ENCODE measurements at places on chromosomes 2 and 18.

DNA sequence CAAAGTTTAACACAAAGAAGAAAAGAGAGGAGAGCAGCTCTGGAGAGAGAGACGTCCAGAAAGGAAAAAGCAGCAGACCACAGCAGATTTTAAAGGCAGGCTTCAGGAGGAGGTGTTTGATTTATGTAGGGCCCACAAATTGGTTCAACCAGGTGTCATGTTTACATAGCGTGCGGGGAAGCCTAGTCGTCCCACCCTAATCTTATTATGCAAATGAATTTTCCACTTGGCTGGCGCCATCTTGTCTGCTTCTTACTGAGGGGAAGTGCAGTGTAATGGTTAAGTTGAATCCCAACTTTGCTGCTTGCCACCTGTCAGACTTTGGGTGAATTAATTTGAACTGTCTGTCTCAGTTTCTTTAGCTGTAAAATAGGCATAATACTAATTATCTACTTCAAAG lies 282.4 kb upstream of the CYRIA start:
- DNase-seq = no peak

DNA sequence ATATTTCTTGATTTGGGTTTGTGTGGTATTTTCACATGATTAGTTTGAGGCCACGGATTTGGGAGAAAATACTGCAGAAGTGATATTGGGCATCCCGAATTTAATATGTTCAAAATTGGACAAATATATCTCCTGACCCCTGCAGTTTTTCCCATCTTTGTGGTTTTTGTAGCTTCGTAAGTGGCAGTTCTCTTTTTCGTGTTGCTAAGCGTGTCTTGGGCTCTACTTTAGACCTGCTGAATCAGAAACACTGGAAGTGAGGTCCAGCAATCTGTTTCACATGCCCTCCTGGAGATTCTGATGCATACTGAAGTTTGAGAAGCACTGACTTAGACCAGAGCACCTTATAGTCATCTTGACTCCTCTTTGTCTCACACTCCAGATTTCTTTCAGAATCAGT lies 98.3 kb downstream of the EPB41L5 start:
- DNase-seq = no peak

- no peak for DNase-seq
Observed at GRCh38 chr18:64416990-64417389, 268.1 kb upstream of the LINC00305 start.

DNA sequence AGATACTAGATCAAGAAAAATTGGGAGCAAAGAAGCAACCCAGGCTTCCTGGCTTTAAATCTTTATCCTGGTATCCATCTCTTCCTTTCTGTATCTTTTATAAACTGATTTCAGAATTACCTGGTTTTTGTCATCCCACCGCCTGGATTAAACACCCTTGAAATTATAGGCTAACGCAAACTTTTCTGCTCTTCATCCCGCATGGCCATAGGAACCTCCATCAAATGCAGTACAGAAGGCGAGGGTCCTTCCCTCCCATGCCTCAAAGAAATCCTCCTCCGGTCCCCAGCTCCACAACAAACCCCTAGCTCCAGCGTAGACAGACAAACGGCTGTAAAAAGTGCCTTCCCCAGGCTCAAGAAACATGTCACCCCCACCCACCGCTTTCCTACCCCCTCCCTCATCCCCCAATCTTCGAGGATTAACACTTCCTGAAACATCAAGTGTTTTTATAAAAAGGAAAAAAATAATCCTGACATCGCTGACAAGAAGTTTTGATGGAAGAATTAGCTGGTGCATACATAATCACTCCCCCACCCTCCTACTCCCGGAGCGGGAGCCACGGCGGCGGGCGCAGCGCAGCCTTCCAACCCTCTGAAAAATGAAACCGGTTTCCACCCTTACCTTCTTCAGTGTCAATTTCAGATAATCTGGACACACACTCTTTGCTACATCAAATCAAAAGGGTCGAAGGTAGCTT lies 7.6 kb downstream of the DLX1 start:
- DNase-seq = no peak

DNA sequence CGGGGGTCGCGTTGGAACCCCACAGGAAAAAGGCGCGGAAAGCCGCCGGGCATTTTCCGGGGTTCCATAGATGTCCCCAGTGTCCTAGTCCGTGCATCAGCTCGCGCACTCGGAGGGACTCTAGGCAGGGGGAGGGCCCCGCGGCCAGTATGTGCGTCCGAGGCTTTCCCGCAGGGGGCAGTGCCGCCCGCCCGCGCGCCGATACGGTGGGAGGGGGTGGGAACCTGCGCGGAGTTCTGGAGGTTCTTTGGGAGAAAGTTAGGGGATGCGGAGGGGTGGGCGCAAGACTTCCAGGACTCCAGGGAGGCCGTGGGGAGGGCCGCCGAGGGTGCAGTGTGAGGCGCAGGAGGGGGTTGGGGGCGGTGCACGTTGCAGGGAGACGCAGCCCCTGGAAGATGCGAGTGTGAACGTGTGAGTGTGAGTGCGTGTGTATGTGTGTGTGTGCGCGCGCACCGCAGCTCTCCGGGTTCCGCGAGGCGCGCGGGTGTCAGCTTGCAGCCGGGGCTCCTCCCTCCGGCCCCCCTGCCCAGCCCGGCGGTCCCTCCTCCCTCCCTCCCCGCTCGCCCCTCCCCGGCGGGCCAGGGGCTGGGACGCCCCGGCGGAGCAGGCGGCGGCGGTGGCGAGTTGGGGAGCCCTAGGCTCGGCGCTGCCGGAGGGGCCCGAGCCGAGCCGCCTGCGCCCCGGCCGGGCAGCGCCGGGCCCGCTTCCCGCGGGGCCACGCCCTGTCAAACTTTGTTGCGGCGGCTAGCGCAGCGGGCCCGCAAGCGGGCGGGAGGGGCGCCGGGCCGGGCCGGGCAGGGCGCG lies at the start of gene TCF7L1:
TCF7L1 (plus strand) TSS at position 559 of the 804 bp plus-strand sequence. CDS start 293 bp downstream, outside the sequence.
- DNase-seq = peak; percentile 13

DNA sequence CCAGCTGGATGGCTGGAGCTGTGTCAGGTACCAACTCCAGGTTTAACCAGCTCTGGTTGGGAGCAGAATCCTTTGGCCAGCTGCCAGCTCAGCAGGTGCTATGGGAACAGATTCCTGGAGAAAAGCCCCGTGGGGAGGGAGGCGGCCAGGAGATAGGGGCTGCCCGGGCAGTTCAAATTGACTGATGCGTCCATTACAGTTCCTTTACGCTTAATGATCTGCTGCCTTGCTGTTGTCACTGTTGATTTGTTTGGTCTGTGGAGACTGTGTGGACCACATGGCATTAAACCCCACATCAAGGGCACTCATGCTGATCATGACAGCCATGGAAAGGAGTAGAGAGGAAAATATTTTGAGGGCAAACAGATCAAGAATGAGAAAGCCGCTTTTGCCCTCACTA lies 200.0 kb downstream of the TSN start:
- no peak for DNase-seq

DNA sequence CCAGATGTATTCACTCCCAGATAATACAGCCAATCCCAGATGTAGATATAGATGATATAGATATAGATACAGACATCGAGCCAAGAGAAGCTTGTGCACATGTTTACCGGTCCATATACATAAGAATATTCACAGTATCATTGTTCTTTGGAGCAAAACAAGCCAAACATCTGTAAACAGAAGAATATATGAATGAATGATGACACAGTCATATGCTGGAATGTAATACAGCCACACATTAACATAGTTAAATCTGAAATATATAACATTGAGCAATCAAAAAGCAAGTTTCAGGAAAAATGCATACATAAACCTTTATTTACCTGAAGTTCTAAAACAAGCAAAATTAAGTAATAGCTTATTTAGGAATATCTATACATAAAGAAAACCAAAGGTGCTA lies 182.5 kb downstream of the TXNL1 start:
- DNase-seq = no peak

- DNase-seq = no peak
Observed at GRCh38 chr2:191311-192190, 72.3 kb downstream of the SH3YL1 start.

GRCh38 chr18:31097666-31098065 lies 4.6 kb downstream of the DSC2 start:
- DNase-seq = no peak

- no peak for DNase-seq
Observed at GRCh38 chr2:160576054-160576499, 82.5 kb upstream of the RBMS1 start.

- no peak for DNase-seq
Observed at GRCh38 chr2:171626949-171627348, 60.3 kb upstream of the DYNC1I2 start.

DNA sequence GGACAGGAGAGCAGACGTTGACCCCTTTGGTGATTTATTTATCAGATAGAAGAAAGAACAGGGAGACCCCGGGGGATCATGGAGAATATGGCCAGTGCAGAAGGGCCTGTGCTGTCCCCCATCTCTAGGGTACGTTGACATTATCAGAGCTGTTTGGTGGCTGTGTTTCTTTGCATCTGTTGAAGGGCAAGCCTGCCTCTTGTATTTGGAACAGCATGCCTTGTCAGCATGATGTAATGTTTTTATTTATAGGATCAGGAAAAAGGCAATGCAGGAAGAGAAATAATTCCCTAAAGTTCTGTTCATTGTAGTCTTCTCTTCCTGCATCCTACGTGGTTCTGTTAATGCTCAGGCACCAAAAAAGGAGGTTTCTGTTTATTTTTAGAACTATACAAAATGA lies 49.8 kb upstream of the CABYR start:
- DNase-seq = no peak

- DNase-seq = no peak
Observed at GRCh38 chr2:120389036-120389391, 43.1 kb downstream of the INHBB start.

DNA sequence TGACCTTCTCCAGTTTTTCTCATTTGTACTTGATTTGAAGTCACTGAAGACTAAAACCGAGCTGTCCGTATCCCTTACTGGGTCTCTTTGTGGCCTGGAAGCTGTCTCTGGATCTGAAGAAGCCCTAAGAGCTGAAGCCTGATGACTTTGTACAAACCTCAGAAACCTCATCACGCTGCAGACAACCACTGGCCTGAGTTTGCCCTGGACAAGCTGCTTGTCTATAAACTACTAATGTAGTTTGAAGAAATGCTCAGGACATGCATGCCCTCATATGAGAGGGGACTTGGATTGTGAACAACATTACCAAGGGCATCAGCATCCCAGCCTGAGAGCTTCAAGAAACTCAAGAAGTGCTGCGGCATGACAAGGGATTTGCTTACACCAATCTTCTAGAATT lies 79.3 kb upstream of the CBLN2 start:
- DNase-seq = no peak

DNA sequence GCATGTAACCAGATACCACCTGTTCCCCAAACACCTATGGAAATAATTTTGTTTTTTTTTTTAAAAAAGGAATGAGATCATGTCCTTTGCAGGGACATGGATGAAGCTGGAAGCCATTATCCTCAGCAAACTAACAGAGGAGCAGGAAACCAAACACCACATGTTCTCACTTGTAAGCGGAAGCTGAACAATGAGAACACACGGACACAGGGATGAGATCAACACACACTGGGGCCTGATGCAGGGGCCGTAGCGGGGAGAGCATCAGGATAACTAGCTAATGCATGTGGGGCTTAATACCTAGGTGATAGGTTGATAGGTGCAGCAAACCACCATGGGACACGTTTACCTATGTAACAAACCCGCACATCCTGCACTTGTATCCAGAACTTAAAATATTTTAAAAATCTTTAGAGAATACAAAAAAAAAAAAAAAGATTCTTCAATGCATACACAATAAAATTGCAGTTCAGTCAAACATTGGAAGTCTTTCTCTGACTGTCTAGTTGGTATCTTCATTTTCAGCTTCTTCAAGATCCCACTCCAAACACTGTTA lies 11.6 kb upstream of the CASP10 start:
- no peak for DNase-seq

- no peak for DNase-seq
Observed at GRCh38 chr18:54035927-54036326, 188.5 kb downstream of the MBD2 start.

DNA sequence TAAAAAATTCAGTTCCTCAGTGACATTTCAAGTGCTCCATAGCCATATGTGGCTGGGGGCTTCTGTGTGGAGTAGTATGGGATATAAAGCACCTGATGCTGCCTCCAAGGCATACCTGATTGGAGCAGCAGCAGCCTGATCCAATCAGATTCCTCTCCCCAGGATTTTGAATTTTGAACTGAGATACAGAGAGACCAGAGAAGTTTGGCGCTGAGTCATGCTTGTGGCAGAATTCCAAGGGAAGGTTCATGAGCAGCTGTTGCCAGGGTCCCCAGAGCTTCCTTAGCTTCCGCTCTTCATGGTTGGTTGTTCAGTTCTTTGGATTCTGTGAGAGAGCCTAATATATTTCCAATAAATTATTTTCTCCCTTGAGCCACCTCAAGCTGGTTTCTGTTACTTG lies 29.0 kb upstream of the CFAP36 start:
- DNase-seq = no peak

GRCh38 chr18:3911413-3911812 lies 461.4 kb downstream of the TGIF1 start:
- no peak for DNase-seq

- no peak for DNase-seq
Observed at GRCh38 chr2:231396058-231396821, 730 bp downstream of the B3GNT7 start.

GRCh38 chr2:105183555-105184323 lies 57.8 kb upstream of the GPR45 start:
- DNase-seq = no peak

DNA sequence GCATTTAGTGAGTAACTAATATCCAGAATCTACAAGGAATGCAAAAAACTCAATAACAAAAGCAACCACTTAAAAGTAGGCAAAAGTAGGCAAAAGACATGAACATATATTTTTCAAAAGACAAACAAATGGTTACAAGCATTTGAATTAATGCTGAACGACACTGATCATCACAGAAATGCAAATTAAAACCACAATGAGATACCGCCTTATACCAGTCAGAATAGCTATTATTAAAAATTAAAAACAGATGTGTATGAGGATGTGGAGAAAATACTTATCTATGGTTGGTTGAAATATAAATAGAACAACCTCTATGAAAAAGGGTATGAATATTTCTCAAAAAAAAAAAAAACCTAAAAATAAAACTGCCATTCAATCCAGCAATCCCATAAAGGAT lies 51.7 kb downstream of the SNTG2 start:
- no peak for DNase-seq

DNA sequence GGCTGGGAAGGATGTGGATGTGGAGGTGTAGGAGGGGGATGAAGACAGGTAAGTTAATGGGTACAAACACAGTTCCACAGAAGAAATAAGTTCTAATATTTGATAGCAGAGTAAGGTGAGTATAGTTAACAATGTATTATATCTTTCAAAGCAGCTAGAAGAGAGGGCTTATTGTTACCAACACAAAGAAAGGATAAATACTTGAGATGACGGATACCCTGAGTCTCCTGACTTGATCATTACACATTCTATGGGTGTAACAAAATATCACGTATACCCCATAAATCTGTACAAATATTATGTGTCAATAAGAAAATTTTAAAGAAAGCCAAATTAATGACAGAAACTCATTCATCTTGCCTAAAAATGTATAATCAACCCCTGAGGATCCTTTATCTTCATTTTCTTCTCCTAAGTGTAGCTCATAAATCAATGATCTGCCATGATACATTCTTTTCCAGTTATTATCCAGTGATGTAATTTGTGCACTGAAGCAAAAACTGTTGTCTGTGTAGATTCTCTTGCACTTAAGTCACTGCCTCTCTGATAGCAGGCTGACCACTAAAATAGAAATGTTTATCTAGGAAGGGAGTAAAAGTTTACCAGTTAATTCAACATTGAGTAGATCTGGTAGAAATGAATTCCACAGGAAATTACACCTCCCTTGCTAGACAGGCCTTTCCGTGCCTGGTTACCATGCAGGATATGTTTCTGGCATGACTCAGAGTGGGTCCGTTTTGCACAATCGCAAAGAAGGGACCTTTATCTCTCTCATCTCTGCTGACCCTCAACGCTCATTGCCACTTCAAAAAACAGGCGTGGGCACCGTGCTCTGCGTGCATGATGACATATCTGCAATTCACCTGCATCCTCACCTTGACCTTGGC lies 249.7 kb upstream of the NCKAP5 start:
- no peak for DNase-seq

Measured in stimulated activated naive B cell treated with anti-CD40 and anti-IgM and Interleukin-4, amounts not matched to agents 10 μg/mL and 1 μg/mL and 100 μg/mL, for 72 hours (primary cell).